SK-N-DZ (cell line): ENCODE measurements at places on chromosomes 12 and 14.

DNA sequence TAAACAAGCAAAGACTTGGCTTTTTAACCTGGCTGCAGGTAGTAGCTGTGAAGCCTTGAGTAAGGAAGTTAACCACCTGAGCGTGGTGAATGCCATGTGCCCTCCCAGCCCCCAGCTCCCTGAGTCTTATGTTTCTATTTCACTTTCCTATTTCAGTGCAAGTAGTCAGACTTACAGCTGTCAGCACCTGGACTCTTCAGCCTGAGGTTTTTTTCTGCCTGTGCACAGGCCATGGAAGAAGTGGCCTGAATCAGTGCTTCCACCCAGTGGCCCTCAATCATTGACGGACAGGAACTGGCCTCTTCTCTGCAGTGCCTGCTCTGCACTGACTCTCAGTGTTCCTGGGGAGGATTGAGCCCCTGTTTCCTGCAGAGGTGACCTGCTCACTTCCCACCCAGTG lies 796.4 kb downstream of the MED13L start:
- no peak for DNase-seq

GRCh38 chr14:56821177-56821576 lies 10.9 kb upstream of the OTX2 start:
- DNase-seq, result no peak

DNA sequence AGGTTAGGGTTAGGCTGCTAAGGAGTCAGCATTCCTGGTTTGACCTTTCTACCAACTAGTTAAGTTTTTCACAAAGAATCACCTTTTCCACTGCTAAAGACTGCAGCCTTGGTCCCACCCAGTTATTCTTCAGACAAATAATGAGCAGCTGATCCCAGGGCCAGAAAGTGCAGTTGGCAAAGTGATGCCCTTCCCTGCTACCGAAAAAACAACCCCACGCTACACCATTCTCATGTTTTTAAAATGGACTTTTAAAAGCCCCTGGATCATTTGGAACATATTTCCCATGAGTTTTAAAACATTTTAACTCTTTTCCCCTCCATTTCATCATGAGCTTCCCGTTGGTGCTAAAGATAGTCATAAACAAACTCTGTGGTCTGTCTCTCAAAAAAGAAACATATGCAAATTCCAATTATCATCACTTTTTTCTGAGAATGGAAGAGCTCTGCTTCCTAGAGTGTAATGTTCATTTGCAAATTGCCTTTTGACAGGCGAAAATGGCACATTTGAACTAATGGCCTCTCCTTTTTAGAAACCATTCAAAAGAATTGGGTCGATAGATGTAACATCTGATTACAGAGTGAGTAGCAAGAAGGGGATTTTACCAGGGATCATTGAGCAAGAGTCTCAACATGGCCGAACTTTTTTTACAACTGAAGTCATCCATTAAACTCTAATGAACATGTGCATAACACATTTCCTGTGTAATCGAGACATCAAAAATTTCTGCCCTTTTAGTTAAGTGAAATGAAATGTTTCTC lies 129.3 kb upstream of the RAP1B start:
- no peak for DNase-seq

- DNase-seq, result no peak
Observed at GRCh38 chr12:7134396-7135166, 4.4 kb downstream of the CLSTN3 start.

DNA sequence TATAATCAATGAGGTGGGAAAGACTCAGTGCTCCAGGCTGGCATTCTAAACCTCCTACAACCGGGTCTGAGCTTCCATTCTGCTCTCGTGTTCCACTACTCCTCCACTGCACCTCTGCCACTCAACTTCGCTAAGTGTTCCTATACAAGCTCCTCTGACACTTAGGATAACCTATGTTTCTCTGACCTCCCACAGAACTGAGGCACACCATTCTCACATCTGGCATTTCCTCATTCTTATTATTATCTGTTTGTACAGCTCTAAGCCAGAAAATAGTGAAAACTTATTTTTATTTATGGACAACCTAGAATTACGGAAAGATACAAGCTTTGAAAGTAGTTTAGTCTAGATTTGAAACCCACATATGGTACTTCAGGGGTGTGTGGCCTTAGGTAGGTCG lies 127.0 kb downstream of the MED13L start:
- no peak for DNase-seq

GRCh38 chr12:116615141-116615861 lies 56.1 kb downstream of the MAP1LC3B2 start:
- no peak for DNase-seq

- DNase-seq, result no peak
Observed at GRCh38 chr14:95710106-95710505, 3.8 kb downstream of the TCL1A start.

GRCh38 chr12:43878050-43878449 lies 42.2 kb downstream of the TMEM117 start:
- DNase-seq, result no peak

DNA sequence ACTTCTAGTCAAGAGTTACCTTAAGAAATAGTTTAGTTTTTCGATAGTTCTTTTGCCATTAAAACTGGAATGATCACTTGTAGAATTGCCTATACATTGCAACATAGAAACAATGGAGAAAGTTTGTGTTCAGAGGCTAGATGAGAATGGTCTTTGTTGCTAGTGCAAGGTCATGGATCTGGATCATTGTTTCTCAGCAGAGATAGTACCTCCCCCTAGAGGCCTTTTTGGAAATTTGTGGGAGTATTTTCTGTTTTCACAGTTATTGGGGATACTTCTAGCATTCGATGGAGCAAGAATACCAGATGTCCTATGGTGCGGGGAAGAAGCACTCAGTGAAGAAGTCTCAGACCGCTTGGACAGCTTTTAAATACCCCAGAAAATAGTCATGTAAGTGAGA lies 138.8 kb upstream of the HMGA2 start:
- DNase-seq, result no peak

DNA sequence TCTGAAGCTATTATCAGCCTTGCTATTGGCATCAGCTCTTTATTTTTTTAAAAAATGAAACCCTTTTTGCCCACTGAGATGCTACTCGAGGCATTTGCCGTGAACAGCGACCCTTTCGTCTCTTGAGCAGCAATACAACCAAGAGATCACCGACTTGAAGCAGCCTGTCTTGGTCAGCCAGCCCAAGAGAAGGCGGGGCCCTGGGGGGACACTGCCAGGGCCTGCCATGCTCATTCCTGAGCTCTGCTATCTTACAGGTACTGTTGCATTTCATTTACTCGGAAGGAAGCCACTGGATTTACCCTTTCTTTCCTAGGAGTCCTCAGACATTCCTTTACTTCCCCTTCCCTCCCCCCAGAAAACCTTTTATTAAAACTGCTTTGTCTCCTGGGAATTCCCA lies 16.7 kb downstream of the PIWIL1 start:
- no peak for DNase-seq

DNA sequence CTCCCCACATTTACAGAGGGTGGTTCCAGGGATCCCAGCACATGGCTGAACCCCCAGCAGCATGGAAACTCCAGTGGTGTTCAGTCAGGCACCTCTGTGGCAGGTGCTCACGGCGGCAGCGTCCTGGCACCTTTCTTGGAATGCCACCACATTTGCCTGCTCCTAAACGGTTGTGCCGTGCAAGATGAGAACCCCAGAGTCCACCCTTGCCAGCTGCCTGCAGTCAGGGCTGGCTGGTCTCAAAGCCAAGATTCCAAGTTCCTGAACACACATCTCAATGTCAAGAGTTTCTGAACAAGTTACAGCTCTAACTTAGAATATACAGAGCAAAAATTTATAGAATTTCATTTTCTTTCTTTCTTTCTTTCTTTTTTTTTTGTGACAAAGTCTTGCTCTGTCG lies 38.7 kb downstream of the DDX51 start:
- no peak for DNase-seq

DNA sequence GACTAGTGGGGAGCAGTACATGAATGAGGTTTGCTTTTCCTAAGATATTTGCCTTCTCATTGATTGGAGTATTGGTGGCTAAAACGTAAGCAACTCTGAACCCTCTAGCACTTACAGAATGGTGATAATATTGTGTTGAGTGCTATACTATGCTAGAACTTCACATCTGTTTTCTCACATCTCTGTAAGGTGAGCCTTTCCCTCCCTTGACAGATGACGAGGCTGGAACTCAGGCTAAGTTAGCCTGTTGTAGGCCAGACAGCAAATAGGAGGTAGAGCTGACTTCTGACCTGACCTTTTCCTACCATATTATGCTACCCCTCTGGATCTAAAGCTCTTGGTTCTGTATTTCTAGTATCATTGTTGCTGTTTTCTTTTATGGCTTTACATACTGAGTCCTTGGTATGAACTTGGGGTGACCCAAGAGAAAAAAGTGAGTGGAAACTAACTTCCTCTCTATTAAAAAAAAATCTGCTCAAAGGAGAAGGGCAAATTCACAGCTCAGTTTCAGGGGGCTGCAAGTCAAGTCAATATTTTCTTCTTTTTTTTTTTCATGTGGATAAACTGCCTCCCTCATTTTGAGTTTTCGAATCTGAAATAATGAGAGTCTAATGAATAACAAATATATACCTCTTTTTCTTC lies 85.9 kb downstream of the CRADD start:
- DNase-seq, result no peak

DNA sequence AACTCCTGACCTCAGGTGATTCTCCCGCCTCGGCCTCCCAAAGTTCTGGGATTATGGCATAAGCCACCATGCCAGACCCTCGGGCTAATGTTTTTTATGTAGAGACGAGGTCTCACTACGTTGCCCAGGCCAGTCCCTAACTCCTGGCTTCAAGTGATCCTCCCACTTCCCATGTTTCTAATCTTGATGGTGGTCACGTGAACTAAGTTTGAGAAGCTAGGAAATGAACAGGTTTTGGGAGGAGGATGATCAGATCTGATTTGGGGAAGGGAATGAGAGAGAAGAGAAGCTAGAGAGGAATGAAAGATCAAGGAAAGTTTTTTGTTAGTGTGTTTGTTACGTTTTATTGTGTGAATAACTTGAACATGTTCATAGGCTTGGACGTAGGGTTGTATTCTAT lies 17.2 kb upstream of the SINHCAF start:
- no peak for DNase-seq

GRCh38 chr14:105926373-105927095 lies 400.2 kb downstream of the TMEM121 start:
- DNase-seq, result no peak

DNA sequence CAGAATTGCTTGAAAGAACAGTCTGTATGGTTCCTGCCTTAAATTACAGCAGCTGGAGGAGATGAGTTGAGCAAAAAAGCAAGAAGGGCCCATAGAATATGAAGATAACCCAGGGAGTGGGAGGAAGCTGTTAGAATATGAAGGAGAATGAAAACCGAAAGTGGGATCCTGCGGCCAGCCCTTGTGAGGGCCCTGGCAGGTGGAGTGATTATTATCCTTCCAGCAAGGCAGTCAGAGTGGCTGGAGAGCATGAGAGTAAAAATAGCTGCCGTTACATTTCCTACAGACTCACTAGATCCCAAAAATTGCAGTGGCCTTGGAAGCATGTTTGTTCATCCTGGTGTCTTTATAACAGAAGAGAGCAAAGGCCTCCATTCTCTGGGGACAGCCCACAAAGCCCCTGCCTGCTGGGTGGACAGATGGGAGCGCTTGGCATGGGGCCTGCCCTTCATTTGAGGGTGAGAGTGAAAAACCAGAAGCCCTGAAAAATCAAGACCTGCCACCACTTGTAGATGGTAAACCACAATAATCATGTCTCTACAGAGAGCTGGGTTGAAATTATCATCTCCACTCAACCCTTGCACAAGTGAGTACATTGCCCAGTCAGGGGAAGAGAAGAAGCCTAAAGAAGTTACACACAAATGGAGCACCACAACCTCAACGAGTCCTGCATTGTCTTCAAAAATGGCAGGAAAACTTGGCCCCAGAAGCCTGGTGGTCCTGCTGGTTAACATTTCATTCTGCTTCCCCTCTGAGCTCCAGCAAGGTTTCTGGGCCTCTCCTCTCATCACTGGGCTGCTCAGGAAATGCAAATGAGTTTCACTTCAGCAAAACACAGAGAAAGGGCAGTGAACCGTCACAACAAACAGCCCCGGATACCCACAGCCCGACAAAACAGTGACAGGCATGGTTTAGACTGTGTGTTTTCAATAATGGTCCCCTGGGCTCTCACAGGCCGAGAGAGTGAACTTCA lies 20.5 kb downstream of the ZDHHC22 start:
- no peak for DNase-seq

- DNase-seq, result no peak
Observed at GRCh38 chr12:1553987-1554982, 40.1 kb downstream of the FBXL14 start.

- no peak for DNase-seq
Observed at GRCh38 chr12:50004696-50005095, 20.6 kb downstream of the RACGAP1 start.

- DNase-seq, result no peak
Observed at GRCh38 chr12:29505122-29505521, 7.6 kb upstream of the OVCH1 start.

DNA sequence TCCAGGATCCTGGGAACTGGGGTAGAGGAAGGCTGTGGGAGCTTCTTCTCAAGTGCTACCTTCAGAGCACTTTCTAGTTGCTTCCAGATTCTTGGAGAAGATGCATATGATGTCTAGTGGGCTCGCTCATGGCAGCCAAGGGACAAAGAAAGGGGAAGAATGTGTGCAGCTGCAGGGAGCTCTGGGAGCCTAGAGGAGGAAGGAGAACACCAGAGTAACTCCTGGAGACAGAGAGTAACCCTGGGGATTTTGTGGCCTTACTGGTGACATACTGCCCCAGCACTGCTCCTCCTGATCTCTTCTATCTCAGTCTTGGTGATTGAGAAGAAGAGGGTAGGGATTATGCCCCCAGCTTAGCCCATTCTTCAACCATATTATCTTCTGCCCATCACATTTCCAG lies 10.3 kb upstream of the SP7 start:
- no peak for DNase-seq

DNA sequence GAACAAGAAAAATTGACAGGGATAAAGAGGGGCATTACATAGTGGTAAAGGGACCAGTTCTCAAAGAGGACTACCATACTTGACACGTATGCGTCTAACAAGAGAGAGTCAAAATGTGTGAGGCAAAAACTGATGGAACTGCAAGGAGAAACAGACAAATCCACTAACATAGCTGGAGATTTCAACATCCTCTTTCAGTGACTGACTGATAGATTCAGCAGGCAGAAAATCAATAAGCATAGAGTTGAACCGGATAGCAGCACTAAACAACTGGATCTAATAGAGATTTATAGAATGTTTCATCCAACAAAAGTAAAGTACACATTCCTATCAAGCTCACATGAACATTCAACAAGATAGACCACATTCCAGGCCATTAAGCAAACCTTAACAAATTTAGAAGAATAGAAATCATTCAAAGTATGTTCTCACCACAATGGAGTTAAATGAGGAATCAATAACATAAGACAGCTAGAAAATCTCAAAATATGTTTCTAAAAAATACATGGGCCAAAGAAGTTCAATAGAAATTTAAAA lies 16.1 kb upstream of the CRACR2A start:
- no peak for DNase-seq

GRCh38 chr12:75533239-75533638 lies 21.8 kb upstream of the KRR1 start:
- no peak for DNase-seq

GRCh38 chr12:91127306-91127705 lies 16.0 kb upstream of the LUM start:
- DNase-seq, result no peak

DNA sequence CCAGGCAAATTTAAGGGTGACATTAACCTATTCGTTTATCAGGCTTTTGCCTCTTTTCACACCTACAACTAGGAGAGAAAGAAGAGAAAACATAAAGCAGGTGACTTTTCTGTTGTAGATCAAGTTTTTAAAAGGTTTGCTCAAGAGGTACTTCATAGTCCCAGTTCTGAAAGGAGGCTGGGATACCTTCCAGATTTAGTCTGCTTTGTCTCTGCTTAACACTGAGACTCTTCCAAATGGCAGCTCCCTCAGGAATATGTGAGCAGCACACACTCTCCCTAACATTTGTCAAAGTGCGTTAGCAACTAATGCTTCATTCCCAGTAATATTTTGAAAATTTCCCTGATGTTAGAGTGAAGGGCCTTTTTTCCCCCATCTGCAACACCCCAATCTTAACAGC lies 133.7 kb upstream of the RASSF8 start:
- no peak for DNase-seq
